ENCODE measurements at places on chromosomes 1 and 21.

GRCh38 chr1:29804181-29804899 is 568.0 kb downstream of the PTPRU start:
- no peak for DNase-seq

GRCh38 chr1:55249646-55250398 is 34.7 kb upstream of the USP24 start:
- DNase-seq, result no peak

GRCh38 chr21:26451081-26451740 is 121.9 kb downstream of the CYYR1 start:
- no peak for DNase-seq

DNA sequence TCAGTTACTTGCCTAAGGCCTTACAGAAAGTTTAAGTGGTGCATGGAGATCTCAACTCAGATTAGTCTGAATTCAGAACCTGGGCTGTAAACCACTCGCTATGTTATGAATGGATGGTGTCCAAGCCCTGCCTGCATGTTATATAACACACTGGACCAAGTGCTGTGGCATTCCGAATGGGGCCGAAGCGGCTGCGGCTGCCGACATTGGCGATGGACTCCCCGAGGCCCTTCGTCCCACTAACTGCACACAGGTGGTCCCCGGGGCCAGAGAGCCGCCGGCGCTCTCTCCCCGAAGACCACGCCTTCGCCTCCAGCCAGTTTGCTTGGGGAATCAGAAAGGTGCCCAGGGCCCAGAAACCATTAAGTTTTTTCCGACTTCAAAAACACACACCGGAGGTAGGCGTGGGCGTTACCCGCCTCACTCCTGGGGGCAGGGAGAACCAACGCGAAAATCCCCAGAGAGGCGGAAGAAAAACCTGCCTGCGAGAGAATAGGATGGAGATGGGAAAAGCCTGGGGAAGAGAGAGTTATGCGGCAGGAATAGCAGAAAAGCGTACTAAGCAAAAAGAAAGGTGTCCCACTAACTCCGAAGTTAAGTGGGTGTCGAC is 579 bp upstream of the TENT5C start:
- DNase-seq, result no peak

DNA sequence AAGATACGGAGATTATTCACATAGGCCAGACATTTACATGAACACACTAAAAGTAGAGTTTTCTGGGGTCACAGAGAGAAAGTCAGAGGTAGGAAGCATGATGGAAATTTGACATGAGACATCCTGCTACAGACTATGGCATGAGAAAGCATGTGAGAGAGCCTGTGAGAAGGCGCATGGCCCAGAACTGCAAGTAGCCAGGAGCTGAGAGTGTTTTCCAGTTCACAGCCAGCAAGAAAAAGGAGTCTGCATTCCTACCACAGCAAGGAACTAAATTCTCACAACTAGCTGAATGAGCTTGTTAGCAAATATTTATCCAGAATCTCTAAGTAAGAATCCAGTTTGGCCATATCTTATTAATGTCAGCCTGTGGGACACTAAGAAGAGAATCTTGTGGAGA is 673.3 kb downstream of the BRINP3 start:
- no peak for DNase-seq

DNA sequence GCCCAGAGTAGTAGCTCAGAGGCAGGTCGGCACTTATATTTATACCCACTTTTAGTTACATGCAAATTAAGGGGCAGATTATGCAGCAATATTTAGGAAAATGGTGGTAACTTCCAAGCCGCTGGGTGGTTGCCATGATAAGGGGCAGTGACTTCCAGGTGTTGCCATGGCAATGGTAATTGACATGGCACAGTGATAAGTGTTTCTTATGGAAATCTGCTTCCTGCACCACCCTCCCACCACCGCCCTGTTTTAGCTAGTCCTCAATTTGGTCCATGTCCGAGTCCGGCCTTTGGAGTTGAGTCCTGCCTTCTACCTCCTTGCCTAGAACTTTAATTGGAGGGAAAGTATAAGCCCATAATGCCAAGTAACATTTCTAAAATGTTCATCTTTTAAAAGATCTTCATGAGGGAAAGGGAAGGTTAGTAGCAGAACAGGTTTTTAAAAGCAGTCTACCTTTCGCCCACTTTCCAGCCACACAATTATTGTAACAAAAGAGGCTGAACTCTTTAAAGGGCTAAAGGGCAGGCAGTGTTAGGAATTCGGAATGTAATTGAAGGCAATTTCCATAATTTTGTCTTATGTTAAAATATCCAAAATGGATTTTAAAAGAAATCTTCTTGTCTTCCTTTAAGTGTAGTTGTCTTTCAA is 21.7 kb downstream of the ZBTB8B start:
- DNase-seq, result no peak

- DNase-seq, result no peak
Measured at GRCh38 chr1:111956155-111956771, 33.2 kb downstream of the KCND3 start.

DNA sequence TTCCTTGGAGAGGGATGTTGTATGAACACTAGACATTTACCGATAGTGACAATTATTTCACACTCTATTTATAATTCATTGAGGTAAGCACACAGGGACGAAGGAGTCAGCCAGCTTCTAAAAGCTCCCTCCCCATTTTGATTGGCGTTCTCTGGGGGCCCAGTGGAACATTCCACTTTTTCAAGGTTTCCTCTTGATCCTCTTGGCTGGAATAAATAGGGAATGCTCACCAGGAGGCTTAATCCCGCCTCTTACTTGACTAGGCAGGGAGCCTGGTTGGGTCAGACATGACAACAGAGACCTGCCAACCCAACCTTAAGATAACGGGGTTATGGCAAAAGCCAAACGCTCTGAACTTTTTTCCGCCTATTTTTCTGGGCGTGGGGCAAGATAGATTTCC is 974 bp downstream of the ACTN2 start:
- no peak for DNase-seq

- DNase-seq, result no peak
Measured at GRCh38 chr1:116971965-116972673, 29.4 kb upstream of the CD101 start.

- DNase-seq, result no peak
Measured at GRCh38 chr1:169676001-169676400, 35.4 kb downstream of the SELL start.

GRCh38 chr1:180266275-180267210 is 36.5 kb downstream of the LHX4 start:
- no peak for DNase-seq

DNA sequence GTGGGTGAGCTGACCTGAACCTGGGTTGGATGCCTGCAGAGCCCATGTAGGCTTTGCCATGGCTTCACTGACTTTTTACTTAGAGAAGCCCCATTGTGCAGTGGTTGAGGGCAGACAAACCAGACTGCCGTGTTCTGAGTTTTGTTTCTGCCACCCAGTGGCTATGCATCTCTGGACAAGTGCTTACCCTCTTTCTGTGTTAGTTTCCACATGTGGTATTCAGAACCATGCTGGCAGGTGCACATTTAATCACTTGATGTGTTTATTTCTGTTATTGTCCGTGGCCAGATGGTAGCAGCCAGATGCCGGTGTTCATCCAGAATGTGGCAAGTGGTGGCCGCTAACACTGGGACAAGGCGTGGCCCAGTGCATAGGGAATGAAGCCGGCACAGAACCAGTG is 10.3 kb upstream of the PTPN7 start:
- DNase-seq, result no peak

GRCh38 chr1:109985247-109986053 is 885 bp downstream of the AHCYL1 start:
- DNase-seq, result no peak

GRCh38 chr1:239951511-239952140 is 140.1 kb upstream of the FMN2 start:
- DNase-seq, result peak; percentile 77

- DNase-seq, result no peak
Measured at GRCh38 chr21:38820471-38821239, 14.9 kb downstream of the ETS2 start.
